ENCODE measurements at places on chromosomes 11 and 22.

DNA sequence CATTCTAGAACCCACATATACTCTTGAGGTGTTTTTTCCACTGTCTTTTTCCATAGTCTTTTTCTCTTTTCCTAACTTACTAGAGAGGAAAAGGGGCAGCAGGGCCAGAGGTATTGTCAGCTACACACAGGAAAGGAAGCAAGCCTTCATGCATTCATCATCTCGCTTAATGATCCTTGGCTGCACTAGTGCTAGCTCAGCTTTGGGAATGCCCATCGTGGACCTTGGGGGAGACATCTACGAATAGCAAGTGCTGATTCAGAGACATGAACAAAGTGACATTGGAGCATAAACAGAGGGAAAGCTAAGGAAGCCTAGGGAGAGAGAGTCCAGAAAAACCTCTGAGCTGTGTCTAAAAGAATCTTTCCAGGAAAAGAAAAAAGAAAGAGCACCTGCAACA lies 466.3 kb upstream of the ARHGAP42 start:
- no peak for DNase-seq

GRCh38 chr11:20626279-20626678 lies 26.9 kb downstream of the SLC6A5 start:
- DNase-seq: no peak

- DNase-seq: no peak
These were observed 816 bp upstream of the PHRF1 start for GRCh38 chr11:575313-575995.

GRCh38 chr11:114604179-114604813 lies 8.7 kb upstream of the NXPE4 start:
- DNase-seq: no peak
